T-cell (primary cell): ENCODE measurements at places on chromosomes 2 and 18. TPM values are rescaled to one million over a fixed set of nuclear protein-coding genes. Genes with fewer than 3 reads are reported as not detected.

DNA sequence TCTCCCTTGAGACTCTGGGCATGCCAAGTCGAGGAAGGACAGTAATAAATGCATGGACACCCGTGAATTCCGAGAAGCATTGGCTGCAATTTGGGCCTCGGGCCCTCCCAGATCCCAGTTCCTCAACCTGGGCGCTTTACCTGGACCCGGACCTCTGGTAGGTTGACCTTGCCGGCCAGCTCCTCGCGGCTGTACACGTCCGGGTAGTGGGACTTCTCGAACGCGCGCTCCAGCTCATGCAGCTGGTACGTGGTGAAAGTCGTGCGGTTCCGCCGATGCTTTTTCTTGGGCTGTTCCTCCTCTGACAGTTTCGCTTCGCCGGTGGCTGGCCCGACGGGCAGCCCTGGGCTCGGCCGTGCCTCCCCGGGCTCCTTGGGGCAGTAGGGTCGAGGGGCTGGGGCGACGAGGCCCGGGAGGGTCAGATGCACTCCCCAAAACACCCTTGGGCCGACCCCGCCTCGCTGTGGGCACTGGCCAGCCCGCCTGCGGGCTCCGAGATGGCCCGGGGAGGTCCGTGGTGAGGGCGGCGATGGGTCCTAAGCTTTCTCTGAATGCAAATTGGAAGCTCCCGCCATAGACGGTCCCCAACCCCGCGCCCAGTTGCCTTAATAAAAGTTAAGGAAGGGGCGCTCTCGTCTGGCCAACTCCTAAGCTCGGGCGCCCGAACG lies 899 bp downstream of the RAX start:
- DNase-seq: no peak

GRCh38 chr2:10169053-10169578 lies 46.6 kb downstream of the RRM2 start:
- no peak for DNase-seq

DNA sequence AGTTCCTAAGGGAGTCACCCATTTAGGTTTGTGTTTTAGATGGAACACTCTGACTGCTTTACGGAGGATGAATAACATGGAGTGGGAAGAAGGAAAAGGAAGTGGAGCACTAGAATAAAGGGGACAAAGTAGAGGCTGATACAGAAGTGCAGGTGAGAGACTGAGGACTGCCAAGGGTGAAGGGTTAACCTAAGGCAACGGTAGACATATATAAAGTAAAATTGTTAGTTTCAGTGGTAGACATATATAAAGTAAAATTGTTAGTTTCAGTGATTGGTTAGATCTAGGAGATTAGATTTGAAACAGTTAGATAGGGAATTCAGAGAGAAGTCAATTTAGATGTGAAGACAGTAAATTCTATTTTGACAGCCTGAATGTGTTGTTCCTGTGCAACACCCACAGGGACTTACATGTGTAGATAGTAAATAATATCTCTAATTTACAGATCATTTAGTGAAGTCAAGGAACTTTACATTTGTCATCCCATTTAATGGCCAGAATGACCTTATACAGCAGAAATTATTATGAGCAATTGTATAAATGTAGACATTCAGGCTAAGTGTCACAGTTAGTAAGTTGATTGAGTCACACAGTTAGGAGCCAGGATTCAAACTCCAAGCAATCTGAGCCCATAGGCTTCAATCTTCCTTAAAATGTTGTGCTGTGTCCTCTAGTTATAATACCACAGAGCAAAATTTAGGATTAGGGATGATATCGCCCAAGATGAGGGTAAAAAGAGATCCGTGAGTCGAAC lies 270.8 kb upstream of the UBE2E3 start:
- no peak for DNase-seq

- no peak for DNase-seq
These were observed 249.7 kb downstream of the SP3 start for GRCh38 chr2:173715441-173715840.

DNA sequence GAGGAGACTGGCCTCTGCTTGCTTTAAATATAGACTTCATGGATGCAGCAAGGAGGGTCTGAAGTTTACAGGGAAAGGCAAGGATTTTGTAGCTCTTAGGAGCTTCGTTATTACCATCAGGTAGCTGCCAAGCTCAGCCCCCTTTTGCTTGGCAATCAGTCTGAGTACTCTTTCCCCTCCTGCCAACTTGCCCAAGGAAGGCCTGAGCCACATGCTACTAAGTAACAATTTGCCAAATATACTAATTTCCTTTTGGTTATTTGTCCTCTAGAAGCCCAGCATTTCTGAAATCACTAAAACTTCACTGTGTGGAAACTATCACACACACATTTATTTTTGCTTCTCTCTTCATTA lies 85.5 kb upstream of the ITPRID2 start:
- DNase-seq: no peak

DNA sequence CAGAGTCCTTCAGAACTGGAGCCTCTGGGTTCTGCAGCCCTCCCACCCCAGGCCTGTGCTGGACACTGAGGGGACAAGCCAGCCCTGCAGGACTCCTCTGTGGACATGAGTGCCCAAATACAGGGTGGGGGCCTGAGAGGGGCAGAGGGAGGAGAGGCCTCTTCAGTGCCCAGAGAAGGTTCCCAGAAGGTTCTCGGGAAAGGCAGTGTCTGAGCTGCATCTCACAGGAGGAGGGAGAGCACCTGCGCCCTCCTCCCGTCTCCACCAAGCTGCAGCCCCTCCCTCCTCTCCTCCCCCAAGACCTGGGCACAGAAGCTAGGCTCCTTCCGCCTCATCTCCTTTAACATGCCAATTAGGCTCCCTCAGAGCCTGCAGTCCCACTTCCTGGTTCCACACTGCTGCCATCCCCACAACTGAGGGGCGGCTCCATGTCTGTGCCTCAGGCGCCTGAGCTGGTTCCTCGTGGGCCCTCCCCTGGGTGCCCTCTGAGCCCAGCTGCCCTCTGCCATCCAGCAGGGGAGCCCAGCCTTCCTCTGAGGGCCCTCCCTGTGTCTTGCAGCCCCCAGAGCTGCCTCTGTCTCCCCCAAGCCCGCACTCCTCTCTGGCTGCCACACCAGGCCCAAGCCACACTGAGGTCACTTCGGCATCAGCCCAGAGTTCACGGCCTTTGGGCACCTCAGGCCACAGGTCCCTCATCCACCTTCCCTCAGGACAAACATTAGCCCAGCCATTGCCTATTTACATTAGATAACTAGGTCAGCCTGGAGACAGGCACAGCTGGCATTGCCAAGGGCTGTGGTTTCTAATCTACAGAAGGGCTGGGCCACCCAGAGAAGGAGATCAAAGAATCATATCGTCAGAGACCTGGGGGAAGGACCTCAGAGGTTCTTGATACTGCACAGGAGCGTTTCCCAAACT lies 28.9 kb downstream of the KCNK3 start:
- no peak for DNase-seq

GRCh38 chr2:159317392-159318088 lies 31.0 kb upstream of the WDSUB1 start:
- DNase-seq: no peak

DNA sequence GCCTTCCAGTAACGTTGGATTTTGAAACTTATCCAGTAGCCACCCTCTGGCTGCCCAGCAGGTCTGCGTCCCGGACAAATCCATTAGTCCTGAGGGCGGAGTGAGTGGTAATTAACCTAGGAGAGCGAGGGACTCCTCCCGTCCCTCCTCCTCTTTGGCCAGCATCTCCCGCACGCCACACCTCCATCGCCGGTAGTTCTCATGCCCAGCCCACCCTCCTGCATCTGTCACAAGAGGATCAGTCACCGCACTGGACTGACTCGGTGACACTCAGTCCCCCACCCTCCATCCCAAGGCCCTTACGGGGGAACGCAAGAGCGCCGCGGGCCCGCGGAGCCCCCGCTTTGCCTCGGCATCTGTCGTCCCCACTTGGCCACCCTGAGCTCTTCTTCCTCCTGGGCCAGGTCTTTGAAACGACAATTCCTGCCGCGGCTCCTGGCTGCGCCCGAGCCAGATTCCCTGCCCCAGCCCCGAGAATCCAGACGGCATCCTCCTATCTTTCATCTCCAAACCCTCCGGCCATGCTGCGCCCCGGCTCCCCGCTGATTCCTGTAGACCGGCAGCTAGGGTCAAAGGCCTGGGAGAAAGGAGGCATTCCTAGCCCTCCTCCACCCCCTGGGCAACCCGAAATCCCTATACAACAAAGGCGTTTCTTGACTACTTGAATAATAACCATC lies 77.5 kb downstream of the EIF2AK3 start:
- DNase-seq: no peak

The IL18R1 gene
- 10.1 TPM for total RNA-seq

The LIMS3 gene
- total RNA-seq: 1.5 TPM

The EFEMP1 gene
- not detected for total RNA-seq

The VWC2L gene
- not detected for total RNA-seq

The STARD6 gene
- not detected for total RNA-seq

The AKAIN1 gene
- not detected for total RNA-seq

The UGT1A3 gene
- not detected for total RNA-seq

The PFN4 gene
- total RNA-seq: not detected

The GCG gene
- total RNA-seq: not detected

The CD8A gene
- 194 TPM for total RNA-seq

The KCNF1 gene
- total RNA-seq: not detected
